CD4-positive, alpha-beta T cell treated with Interleukin-6 at 100 ng/mL for 8 hours (primary cell): ENCODE measurements at places on chromosomes 1 and 21.

DNA sequence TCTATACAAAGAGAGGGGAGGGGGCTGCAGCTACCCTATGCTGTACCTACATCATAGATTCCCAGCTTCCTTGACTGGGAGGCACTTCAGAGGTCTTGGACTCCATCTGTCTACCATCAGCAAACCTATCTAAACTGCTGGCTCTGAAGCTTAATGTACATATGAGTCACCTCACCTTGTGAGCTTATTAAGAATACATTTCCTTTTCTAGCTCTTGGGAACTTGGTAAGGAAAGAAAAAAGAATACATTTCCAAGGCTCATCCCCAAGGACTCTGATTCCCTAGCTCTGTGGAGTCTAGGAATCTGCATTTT is 50.0 kb upstream of the PRELP start:
- no peak for DNase-seq

- no peak for DNase-seq
Observed at GRCh38 chr1:26772687-26773086, 15.1 kb upstream of the PIGV start.

GRCh38 chr21:33947451-33948095 is 32.0 kb upstream of the ATP5PO start:
- DNase-seq = peak; percentile 94

DNA sequence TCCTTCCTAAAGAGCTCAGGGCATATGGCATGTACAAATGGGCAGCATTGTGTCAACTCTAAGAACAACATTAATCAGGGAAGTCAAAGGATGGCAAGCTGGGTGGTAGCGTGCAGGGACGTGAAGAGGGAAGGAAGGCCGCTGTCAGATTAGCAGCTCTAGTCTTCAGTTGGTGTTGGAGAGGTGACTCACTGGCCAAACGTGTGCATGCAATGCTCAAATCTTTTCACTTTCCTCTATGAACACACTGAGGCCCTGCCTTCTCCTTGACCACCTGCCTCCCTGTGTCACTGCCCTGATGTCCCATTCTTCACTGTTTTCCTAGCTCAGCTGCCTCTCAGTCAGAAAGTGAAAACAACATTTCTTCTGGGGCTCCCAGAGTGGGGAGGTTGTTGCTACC is 5.9 kb upstream of the PIGR start:
- no peak for DNase-seq

- no peak for DNase-seq
Observed at GRCh38 chr21:39071623-39072214, 111.5 kb downstream of the PSMG1 start.

GRCh38 chr1:185108321-185108720 is 48.4 kb downstream of the TRMT1L start:
- no peak for DNase-seq

- DNase-seq = no peak
Observed at GRCh38 chr1:201153474-201154388, 543 bp downstream of the TMEM9 start.

DNA sequence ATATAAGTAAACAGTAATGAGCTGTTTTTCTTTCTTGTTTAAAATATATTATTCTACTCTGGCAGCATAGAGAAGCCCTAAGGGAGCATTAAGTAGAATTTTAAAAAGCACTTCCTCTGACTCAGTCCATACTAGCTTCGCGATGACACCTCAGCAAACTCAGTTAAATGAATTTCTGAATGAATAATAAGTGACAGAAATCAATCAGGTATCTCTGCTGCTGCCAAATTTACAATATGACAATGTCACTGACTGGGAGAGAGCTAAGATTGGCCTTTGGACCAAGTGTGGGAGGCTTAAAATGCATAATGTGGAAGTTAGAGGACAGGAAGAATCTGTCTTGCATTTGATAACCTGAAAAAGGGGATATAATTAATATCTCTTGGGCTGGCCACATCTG is 296.1 kb downstream of the HHIPL2 start:
- DNase-seq = no peak

GRCh38 chr1:87884581-87884980 is 555.9 kb downstream of the LMO4 start:
- no peak for DNase-seq

DNA sequence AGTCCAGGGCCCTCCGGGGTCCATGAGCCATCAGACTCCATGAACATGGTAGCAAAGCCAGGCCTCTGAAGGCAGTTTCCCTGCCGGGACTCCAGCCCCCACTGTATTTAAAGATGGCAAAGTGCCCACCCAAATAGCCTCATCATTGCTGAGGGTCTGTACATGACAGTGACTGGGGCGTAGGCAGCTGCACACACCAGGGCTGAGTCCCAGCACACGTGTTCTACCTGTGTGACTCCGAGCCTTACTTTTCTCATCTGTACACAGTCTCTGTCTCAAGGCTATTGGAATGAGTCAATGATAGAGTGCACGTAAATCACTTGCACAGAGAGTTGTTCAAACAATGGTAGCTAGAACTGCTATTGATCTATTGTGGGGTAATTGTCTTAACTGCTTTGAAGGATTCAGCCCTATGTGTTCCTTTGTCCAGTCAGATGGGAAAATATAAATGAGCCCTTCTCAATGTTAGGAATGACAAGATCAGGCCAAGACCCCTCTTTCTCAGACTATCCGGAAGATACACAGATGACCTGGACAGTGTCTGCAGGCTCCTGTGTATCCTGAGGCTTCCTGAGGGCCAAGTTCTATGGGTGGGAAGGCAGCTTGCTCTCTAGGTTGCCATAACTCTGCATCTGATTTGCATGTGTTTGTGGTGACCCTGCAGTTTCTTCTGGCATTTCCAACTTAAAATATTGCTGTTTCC is 48.9 kb downstream of the RASSF5 start:
- DNase-seq = peak; percentile 26

- no peak for DNase-seq
Observed at GRCh38 chr1:208312706-208313105, 68.5 kb upstream of the PLXNA2 start.

GRCh38 chr1:65509912-65510680 is 89.6 kb downstream of the LEPR start:
- no peak for DNase-seq

GRCh38 chr21:45948576-45949141 is 32.9 kb upstream of the COL6A1 start:
- no peak for DNase-seq

DNA sequence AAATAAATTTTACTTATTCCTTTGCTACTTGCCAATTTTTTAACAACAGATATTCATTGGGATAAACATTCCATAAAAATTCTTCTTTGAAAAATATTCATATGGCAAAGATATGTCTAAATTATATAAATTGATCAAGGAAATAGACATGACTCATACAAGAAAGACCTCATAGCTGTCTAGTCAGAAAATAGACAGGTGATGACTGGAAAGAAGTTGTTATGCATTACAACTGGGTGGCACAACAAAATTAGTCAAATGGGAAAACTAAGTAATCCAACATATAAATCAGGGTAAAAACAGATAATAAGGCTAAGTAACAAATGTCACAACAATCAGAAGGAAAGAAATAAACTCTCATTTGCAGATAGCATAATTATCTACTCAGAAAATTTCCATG is 92.0 kb downstream of the USH2A start:
- no peak for DNase-seq

GRCh38 chr1:109161858-109162606 is 48.1 kb downstream of the ELAPOR1 start:
- peak; percentile 29 for DNase-seq

- DNase-seq = no peak
Observed at GRCh38 chr1:75396745-75397144, 214.2 kb downstream of the SLC44A5 start.

- no peak for DNase-seq
Observed at GRCh38 chr1:50667710-50668356, 244.6 kb upstream of the DMRTA2 start.

DNA sequence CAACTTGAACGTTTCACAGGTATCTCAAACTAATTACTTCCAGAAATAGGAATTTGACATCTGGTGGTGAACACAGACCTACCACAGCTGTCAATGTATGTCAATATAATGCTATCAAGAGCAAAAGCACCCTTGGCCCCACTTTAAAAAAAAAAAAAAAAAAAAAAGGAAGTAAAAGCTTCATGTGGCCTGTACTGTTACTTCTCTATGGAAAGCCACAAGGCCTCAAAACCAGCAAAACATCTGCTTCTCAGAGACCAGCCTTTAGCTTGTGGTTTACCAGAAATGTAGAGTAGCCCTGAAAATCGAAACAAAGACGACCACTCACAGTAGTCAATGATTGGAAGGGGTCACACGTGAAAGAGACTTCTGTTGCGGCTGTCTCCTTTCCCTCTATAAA is 109.6 kb downstream of the SLC45A1 start:
- peak; percentile 50 for DNase-seq

DNA sequence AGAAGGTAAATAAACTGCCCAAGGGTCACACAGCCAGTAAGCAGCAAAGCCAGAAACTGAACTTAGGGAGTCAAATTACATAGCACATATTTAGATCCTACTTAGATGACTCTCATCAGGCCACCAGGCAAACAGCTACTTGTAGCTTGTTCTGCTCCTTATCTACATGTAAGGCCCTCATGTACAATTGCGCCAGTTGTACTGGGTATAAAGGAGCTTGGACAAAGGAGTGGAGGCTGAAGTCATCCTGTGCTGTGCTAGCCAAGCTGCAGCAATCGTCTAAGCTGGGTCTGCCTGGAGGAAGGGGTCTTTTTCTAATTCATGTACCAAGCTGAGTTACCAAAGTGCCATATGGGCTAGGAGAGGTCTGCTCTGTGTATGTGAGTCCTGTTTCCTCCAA is 12.8 kb downstream of the ETNK2 start:
- DNase-seq = no peak

DNA sequence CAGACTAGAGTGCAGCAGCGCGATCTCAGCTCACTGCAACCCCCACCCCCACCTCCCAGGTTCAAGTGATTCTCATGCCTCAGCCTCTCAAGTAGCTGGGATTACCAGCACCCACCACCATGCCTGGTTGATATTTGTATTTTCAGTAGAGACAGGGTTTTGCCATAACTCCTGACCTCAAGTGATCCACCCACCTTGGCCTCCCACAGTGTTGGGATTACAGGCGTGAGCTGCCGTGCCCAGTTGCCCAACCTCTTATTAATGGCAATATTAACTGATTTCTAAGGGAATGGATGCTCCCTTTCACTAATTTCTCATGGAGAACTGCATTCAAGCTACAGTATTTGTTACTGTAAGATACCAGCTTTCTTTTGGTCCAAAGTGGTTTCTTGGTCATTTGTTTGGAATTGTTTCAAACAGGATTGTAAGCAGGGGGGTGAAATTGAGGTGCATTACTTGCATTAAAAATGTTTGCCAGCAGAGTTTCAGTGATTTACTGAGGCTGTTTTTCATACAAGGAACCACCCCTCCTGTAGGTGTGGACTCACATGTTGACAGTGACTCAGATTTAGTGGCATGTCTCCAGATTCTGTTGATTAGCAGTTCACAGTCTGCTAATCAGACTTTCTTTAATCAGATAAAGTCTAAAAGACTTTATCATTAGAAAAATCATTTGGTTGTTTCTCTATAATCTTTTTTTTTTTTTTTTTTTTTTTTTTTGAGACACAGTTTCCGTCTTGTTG is 3.9 kb upstream of the TGFBR3 start:
- DNase-seq = peak; percentile 61

DNA sequence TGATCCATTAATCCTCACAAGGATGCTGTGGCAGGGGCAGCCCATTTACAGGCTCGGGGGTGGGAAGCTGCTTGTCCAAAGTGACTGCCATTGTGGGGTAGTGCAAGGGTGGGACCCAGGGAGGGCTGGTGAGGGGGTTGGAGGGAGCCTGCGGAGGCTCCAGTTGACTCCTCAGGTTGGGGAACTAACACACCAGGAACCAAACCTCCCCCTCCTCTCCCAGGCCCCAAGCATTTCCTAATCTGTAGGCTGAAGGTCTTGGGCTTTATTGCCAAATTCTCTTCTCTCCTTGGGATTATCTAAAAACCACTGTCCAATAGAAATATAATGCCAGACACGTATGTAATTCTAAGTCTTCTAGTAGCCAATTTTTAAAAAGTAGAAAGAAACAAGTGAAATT is 18.2 kb downstream of the IKBKE start:
- no peak for DNase-seq

DNA sequence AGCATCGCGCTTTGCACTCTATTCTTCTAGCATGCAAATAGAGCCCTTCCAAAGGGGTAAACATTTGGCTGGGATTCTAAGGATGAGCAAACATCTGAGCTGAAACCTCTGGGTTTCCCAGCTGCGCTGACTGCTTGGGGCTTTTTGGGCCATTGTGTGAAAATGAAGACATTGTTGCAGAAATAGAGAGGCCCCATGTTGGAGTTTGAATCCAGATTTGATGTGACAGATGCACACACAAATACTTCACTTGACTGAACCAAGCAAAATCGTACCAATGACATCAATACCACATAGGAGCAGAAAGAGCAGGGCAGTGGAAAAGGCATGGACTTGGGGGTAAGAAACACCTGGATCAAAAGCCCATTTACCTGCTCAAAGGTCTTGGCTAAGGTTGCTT is 144.6 kb upstream of the HMGB4 start:
- DNase-seq = no peak

DNA sequence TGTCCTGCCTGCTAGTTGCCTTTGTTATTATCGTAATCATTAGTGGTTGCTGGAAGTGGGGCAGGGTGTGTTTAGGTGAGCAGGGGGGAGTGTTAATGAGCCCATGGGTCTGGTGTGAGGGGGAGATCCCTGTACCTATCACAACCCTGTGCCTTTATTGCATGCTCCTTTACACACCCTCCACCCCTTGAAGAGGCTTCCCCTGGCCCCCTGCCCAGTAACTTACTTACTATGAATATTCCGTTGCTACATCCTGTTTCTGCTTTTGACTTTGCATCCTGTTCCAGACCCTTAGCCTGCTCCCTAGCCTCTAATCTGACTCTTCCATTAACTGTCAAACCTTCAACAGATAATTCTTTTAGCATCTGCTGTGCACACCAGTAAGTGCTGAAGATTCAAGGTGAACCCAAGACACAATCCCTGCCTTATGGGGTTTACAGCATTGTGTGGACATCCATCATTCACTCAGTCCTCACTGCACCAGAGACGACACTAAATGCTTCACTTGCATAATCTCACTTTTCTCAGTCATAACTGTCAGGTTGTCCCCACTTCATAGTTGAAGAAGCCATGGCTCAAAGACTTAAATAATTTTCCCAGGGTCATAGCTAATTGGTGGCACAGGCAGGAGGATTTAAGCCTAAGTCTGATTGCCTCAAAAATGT is 47.9 kb downstream of the CDC7 start:
- peak; percentile 36 for DNase-seq

DNA sequence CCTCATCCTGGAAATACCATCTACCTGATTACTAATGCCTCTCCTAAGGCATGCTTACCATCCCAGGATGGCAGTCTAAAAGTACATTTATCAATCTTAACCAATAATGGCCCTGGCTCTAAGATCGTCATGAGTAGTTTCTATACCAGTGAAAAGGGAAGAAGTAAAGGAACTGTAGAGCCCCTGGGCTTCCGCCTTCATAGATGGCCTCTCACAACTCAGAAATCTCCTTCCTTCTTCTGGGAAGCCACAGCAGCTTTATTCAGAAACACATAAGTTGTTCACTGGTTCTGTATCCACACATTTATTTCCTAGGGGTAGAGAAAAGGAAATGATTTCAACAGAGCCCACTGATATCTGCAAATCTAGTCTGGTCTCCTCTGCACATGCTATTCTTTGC is 41.0 kb upstream of the CD5L start:
- no peak for DNase-seq
